ENCODE measurements at places on chromosomes 12 and 14.

DNA sequence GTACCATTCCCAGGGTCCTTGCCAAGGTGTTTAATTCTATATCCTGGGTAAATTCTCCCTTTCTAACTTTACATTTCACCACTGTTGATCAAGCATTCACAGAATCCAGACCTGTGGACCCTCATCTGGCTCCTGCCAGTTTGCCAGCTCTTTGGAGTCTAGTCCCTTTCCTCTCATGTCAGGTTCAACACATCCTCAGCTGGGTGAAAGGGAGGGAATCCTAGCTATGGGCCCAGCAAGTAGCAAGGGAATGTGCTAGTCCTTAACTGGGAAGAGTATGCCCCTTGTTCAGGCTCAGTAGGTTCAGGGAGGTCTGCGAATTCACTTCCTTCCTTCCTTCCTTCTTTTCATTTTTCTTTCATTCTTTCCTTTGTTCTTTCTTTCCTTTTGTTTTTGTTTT, 38.2 kb upstream of the HMGA2 start:
- no peak for DNase-seq

DNA sequence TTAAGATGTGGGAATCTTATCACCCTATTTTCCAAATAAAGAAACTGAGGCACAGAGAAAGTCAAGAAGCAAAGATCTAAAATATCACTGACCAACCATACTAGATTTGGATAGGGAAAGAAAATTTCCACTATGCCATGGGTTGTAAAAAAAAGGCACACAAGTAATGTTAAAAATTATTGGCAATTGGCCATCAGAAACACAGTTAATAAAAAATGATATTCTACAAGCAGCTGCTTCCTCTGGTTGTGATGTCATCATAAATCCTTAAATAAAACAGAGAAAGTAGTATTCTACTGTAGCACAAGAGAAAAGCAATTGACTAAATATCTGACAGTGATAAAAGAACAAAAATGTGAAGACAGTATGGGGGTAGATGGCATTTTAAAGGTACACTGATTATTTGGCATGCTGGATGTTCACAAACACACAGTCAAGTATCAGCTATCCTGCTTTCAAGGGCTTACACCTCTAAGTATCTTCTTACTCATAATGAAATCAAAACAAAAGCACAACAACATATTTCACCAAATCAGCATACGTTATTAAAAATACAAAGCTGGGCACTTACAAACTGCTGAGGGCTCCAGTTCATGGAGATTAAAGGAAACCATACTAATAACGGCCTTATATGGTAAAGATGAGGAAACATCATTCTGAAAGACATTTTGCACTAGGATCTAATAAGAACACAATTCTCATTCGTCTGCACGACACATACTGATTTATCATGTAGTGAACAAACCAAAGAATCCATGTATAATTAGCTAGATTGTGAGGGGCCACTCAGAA, 45.7 kb downstream of the CORO1C start:
- no peak for DNase-seq

DNA sequence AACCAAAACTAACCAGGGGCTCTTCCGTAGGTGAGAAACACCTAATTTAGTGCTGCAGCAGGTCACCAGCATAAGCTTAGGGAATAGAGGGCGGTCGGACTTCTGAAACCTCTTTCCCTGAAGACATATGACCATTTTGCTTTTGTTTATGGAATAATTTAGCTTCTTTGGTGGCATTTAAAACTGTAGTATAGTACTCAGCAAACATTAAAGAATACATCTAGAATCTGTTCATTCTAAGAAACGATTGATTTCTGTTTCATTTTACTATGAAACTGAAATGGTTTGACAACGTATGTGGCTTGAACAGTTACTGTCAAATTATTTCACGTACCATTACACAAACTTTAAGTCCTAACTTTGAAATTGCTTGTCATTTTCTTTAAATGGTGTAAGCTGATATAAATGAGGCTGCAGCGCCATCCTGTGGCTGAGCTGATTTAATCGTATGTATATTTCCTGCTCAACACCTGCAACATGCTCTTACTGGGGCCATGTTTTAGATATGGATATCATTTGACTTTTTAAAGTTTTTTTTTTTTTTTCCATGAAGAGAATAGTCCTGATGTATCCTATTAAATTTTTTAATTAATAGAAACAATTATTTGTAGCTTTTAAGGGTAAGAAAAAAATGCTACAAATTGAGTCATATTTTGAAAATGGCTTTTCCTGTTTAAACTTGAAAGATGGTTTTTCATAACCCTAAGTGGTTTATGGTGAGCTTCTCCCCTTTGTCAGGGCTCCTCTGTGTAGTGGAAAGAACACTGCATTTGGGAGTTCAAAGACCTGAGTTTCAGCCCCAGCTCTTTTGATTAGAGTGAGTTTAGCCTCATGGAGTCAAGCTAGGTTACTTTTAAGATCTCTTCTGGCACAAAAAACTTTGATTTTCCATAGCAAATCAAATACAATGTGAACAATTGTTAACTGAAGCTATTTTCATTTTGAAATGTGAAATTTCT, 27.4 kb downstream of the CFAP54 start:
- peak; percentile 82 for DNase-seq

- DNase-seq: no peak
Observed at GRCh38 chr12:124564232-124564958, 3.0 kb downstream of the NCOR2 start.

DNA sequence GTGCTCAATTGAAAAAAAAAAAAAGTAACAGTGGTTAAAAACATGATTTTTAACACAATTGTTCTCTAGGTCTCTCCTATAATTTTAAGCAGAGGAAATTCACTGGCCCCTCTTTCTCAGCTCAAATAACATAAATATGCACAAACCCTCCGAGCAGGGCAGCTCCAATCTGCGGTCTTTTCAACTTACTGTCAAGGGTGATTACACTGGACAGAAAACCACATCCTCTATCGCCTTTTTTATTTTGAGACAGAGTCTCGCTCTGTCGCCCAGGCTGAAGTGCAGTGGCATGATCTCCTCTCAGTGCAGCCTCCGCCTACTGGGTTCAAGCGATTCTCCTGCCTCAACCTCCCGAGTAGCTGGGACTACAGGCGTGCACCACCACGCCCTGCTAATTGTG, 16.5 kb upstream of the GABARAPL1 start:
- no peak for DNase-seq

- DNase-seq: no peak
Observed at GRCh38 chr14:32623300-32624093, 294.4 kb downstream of the AKAP6 start.

Data from activated T-cell treated with anti-CD3 and anti-CD28 coated beads for 1 hour (primary cell).